T-helper 1 cell (primary cell): ENCODE measurements at places on chromosomes 16 and 17.

DNA sequence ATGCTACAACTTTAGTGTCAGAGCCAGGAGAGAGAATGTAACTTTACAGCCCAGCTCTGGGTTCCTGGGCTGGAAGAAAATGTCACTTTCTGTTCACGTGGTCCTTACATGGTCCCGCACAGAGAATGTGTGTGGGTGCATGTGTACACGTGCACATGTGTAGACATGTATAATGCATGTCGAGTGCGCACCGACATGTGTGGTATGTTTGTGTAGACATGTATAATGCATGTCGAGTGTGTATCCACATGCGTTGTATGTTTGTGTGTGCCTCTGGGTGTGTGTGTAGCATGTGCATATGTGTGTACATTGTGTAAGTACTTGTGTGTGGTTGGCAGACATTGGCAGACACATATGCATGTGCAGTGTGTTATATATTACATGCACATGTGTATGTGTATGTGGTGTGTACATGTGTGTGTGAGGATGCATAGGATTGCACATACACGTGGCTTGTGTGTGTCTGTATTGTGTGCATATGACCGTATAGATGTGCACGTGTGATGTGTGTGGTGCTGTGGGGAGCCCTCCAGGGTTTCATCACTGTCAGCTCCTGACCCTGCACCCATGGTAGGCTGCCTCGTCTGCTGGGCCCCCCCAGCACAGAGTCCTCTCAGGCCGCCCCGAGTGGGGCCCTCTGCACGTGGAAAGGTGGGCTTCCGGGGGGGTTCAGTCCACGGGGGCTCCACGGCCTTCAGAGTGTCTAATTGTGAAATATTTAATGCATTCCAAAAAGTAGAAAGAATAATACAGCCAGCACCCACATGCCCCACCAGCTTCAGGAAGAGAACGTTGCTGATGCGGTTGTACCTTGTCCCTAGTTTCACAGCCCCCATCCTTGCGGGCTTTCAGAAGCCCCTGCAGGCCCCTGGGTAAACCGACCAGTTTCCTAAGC is 214.2 kb upstream of the GSE1 start:
- DNase-seq, result no peak

- no peak for DNase-seq
Measured at GRCh38 chr17:17911001-17911613, 61.1 kb downstream of the TOM1L2 start.

DNA sequence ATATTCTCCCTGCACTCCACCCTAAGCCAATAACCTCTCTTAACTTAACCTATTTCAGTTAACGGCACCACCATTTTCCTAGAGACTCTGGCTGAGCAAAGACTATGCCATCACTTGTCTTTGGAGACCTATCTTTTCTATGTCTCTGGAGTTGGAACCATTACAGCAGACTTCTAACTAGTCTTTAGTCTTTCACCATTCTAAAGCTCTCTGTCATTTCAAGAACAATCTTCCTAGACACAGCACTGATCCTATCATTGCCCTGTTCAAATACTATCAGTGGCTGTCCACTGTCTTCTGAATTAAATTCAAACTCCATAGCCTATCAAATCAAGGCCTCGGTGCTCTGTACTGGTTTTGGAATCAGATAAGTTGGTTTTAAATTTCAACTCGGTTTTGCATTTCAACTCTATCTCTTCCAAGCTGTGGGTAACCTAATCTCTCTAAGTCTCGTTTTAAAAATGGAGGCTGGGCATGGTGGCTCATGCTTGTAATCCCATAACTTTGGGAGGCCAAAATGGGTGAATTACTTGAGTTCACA is 31.9 kb downstream of the RNF43 start:
- DNase-seq, result no peak

DNA sequence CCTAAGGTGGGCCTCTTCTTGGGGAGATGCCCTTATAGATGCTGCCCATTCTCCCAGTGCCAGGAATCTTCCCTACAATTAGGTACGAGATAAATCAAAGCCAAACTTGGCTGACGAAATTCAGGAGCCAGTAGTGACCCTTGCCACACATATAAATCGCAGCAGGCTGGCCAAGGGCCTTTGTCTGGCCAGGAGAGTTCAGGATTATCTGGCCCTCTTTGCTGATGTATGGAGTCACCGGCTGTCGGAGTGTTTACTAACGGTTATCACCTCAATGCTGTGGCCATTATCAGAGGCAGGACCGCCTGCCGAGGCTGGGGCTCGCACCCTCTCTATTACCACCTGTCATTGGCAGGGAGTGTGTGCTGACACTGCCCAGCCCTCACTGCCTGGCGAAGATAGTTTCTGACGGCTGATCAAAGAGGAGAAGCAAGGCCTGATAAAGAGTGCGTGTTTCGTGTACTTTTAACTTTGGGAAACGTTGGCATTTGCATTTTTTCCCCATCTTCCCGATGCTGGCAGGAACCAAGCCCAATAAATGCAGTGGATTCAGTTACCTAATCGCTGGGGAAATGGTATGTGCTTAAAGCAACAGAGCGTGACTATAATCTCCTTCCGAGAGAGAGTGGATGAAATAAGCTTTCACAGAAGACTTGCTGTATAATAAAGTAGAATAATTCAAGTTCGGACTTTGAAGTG is 32.8 kb upstream of the TBX2 start:
- no peak for DNase-seq

DNA sequence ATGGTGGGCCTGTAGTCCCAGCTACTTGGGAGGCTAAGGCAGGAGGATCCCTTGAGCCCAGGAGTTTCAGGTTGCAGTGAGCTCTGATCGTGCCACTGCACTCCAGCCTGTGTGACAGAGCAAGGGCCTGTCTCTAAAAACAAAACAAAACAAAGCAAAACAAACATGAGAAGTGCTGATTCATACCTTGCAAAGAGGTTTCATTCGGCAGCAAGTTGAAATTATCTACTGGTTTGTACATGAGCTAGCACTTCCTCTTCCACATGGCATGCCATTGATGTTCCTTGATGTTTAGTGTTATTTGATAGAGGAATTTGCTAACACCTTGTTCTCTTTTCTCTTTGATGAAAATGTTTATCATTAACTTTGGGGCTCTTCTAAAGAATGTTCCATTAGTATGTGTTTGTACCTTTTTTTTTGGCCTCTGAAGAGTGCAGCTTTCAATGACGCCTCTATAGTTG is 50.6 kb downstream of the SPECC1 start:
- DNase-seq, result no peak

- no peak for DNase-seq
Measured at GRCh38 chr16:59455497-59455896, 721.4 kb upstream of the GOT2 start.

DNA sequence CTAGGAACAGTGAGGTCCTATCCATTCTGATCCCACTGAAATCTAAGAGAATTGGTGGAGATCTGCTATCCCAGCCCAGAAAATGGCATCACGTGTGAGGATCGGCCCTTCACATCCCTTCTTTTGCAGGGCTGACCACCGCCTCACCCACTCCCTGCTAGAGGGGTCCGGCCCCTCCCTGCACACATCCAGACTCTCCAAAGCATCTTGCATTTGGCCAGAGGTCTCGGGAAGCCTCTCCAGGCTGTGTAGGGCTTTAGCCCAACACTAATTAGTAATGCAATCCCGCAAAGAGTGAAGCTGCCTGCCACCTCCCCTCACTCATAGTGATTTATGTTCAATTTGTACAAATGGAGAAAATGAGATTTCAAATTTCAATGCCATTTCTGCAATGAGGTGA is 434.4 kb upstream of the ZFHX3 start:
- DNase-seq, result no peak

- no peak for DNase-seq
Measured at GRCh38 chr16:66660422-66661209, 35.9 kb downstream of the CMTM4 start.

DNA sequence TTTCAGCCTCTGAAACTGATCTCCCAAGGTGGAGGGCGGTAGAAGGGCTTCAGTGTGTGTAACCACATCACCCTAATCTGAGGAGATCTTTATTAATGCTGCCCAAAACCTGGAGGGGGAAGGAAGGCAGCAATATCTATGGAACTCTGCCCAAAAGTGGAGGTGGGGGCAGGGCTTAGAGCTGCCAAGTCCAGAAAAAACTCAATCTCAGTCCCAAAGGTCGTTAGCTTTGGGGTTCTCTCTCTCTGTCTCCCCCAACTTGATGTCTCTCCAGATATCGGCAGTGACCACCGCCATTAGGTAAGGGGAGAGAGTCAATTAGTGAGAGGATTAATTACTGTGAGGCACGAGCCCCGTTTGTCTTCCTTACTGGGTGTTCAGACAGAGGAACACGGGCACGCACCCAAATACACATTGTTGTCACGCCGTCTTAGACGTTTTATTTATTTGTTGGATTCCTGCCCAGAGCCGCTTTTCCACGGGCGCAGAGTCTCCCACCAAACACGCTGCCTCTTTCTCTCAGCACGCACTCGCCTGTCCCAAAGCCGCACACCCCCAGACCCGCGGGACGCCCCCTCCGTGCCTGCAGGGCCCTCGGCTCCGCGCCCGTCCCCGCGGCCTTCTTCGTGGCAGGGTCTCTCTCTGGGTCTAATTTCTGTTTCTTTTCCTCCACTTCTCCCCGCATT is 5.4 kb upstream of the LHX1 start:
- no peak for DNase-seq

DNA sequence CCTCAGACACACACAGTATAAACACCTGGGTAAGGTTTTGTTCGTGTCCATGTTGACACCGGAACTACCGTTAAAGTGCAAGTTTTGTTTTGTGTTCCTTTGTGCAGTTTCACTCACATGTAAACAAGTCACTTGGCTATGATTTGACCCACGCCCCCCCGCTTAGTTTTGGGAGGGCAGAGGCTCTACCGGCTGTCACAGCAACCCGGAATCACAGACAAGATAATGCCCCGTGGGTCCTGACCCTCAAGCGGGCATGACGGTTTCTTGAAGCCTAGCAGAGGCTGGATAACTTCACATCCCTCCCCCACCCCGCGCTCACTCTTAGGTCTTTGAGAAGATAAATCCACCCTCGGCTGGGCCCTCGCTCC is 1.7 kb downstream of the RASD1 start:
- DNase-seq, result no peak

GRCh38 chr17:80449930-80450576 is 26.4 kb downstream of the NPTX1 start:
- DNase-seq, result no peak

GRCh38 chr17:27627514-27627913 is 3.5 kb upstream of the LGALS9 start:
- DNase-seq, result no peak

DNA sequence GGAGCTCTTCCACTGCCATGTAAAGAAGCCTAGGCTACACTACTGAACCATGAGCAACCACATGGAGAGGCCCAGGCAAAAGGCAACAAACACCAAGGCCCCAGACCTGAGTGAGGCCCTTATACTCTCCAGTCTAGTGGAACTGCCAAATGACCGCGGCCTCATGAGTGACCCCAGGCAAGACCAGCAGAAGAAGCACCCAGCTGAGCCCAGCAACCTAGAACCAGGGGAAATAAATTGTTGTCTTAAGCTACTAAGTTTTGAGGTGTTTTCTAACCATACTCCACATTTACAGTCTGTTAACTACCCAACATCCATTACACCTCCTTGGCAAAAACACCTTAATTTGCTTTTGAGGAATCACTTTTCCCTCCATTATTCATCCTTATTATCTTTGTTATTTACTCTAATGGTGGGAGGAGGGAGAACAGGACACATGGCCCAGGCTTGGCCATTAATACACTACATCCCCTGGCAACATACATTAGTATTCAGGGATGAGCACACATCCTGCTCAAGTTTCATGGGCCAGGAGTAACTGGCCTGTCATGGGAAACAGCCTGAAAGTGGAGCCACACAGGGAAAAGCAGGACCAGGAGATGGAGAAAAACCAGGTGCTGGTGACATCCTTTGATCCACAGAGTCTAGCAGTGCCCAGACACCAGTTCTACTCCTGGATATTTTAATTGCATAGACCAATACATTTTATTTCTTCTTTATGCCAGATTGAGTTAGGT is 26.2 kb downstream of the SLC39A11 start:
- no peak for DNase-seq

GRCh38 chr17:65388911-65389310 is 172.5 kb downstream of the AXIN2 start:
- DNase-seq, result no peak

- no peak for DNase-seq
Measured at GRCh38 chr16:51971184-51971583, 575.8 kb downstream of the TOX3 start.

GRCh38 chr17:70661342-70662222 is 492.2 kb downstream of the KCNJ2 start:
- no peak for DNase-seq

GRCh38 chr17:11487469-11487868 is 110.8 kb upstream of the DNAH9 start:
- no peak for DNase-seq

DNA sequence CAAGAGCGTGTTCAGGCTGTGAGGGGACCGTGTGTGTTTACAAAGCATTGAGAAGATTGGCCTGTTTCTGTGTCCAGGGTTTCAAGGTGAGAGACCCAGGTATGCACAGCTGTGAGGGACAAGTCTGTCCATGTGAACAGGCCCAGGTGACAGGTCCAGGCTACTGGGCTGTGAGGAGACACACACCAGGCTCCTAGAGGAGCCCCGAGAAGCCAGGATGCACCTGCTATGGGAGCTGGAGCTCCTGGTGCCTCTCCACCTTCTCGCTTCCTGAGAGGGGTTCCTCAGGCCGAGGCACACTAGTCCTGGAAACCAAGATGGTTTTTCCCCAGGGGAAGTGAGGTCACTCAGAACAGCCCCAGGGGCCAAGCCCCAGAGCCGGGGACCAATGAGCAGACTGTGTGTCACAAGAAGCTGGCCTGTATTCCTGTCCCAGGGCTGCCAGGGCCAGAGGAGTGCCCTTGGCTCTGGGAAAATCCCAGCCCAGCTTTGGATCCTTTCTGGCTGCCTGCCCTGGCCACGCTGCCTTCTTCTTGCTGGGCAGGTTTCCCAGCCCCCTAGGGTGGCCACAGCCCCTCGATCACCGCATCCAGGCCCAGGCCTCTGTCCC is 153.4 kb upstream of the PLCG2 start:
- DNase-seq, result no peak

- DNase-seq, result no peak
Measured at GRCh38 chr16:85848986-85849385, 49.5 kb downstream of the COX4I1 start.

DNA sequence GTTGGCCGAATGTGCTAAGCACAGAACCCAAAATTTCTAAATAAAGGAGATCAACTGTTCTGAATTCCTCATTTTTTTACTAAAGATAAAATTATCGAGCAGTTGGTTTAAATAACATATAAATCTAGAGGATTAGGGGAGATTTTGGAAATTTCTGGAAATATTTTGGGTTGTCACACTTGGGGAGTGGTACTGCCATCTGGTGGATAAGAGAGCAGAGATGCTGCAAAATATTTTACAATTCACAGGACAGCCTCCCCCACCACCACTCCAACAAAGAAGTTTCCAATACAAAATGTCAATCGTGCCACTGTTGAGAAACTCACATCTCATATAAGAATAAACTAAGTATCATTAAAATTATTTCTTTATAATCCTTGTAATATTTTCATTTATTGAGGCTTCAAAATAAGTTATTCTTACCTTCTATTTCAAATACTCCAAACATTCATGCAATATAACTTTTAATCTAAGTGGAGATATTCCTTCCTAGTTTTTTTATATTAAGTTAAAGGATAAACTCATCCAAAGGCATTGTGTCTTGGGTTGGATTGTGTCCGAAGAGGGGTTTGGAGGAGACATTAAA is 17.0 kb upstream of the ABCA8 start:
- no peak for DNase-seq
